Activated naive CD8-positive, alpha-beta T cell treated with anti-CD3 and anti-CD28 coated beads, Interleukin-2, amount 50 U/mL, for 24 hours (primary cell): ENCODE measurements at places on chromosomes 3 and 15.

- no peak within 1 kb of the TSS for H3K4me3 ChIP-seq
- H3K4me1 ChIP-seq, result peaks cover 9% of the 10 kb centered on the region
- H3K27me3 ChIP-seq, result peaks cover 68% of the 10 kb centered on the region
- no peaks in the 10 kb centered on the region for H3K36me3 ChIP-seq
Observed at GRCh38 chr3:181711325-181712135, at the start of gene SOX2. Gene SOX2, plus strand, starts transcription at chr3:181711925. Its CDS starts 436 bp downstream, at chr3:181712361.

- no peaks in the 10 kb centered on the region for H3K27me3 ChIP-seq
- H3K27ac ChIP-seq, result peak overlapping the region; percentile 3
- peaks cover 49% of the 10 kb centered on the region for H3K36me3 ChIP-seq
- H3K4me3 ChIP-seq, result no peak overlapping the region
- H3K4me1 ChIP-seq, result peaks cover 13% of the 10 kb centered on the region
Observed at GRCh38 chr3:149010504-149010951, 19.2 kb downstream of the GYG1 start.

DNA sequence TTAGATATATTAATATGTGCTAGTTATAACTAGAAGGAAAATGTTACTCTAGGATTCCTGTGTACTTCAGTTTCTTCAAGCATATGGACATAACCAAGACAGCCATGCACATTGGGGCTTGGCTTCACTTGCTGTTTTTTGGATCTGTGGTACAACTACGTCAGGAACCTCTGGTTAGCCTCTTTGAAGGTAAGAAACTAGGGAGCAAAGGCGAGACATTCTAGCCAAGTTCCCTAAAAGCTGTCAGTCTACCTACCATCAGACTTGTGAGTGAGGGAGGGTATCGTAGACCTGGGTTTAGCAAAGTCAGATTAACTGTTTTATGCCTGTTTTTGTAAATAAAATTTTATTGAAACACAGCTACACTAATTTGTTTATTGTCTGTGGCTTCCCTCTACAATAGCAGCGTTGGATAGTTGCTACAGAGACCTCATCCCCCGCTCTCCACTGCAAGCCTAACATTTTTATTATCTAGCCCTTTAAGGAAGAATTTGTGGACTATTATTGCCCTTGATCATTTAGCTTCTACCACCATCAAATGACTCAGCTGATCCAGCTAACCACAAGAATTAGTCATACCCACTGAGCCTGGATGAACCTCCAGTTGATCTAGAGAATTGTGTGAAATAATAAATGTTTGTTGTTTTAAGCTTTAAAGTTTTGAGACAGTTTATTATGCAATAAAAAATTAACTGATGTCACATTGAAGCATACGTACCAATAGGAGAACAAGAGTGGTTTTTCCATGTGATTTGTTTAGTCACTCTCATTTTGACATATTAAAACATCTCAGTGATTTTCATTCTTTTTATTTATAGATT is 58.1 kb downstream of the RSRC1 start:
- H3K36me3 ChIP-seq, result peaks cover 30% of the 10 kb centered on the region
- no peak overlapping the region for H3K27ac ChIP-seq
- DNase-seq, result no peak
- H3K27me3 ChIP-seq, result no peaks in the 10 kb centered on the region

DNA sequence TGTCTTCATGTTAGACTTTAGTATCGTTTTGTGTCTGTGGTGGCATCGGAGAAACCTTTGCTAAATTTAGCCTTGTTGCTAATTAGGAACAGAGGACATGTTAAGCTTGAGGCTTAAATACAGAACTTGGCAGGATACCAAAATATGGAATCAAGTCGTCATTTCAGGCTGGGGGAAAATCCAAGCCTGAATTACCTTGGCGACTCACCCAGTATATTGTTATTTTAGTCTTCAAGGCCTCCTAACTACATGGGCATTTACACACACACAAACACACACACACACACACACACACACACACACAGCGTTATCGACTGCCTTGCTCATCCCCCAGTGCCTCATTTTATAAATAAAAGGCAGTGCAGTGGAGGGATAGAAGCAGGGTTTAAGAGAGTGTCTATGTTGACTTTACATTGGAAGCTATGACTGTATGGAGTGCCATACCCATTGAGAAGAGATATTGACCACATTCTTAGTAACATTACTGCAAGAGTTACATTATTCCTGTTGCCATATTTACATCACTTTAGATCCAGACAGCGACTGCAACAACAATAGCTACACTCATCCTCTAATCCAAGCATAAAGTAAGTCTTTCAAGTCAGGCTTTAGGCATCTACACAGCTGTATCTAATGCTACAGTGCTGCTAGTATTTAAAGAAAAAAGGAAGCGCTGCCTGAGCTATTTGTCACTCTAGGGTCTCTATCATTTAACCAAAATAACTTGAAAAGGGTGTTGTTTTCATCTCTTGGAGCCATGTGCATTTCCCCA is 210.8 kb upstream of the SEMA6D start:
- H3K4me1 ChIP-seq, result no peaks in the 10 kb centered on the region
- H3K4me3 ChIP-seq, result no peak overlapping the region
- H3K27ac ChIP-seq, result no peak overlapping the region
- H3K27me3 ChIP-seq, result no peaks in the 10 kb centered on the region
- no peaks in the 10 kb centered on the region for H3K36me3 ChIP-seq

DNA sequence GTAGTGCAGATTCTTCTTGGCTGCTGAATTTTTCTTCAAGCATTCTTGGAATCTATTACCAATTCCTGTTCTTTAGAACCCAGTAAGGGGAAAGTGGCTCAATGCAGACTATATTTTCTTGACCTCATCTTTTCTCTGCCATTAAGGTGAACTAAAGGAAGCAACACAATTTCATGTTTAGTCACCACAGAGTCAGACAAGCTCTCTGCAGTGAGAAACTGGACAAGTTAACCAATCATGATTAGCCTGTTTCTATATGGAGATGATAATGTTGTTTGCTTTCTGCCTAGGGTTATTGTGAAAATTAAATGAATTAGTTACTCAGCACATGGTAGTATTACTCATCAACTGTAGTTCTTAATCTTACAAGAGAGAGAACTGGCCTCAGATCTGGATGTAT is 1075.1 kb downstream of the AGBL1 start:
- no peak overlapping the region for H3K4me3 ChIP-seq
- no peaks in the 10 kb centered on the region for H3K36me3 ChIP-seq

DNA sequence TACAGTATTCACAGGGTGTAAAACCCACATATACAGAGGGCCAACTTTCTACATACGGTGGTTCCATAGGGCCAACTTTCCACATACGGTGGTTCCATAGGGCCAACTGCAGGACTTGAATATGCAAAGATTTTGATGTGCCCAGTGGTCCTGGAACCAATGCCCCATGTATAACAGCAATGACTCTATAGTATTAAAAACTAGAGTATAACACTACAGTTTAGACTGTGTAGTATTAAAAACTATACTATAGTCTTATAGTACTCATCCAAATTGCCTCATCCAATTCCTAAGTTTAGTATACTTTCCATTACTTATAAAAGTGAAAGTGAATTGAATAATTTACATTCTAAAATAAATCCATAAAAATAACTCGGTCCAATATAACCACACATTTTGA is 75.9 kb downstream of the GSK3B start:
- H3K36me3 ChIP-seq, result no peaks in the 10 kb centered on the region
- no peaks in the 10 kb centered on the region for H3K27me3 ChIP-seq
- no peak overlapping the region for H3K4me3 ChIP-seq
- DNase-seq, result no peak
- peaks cover 59% of the 10 kb centered on the region for H3K4me1 ChIP-seq

GRCh38 chr3:160928183-160928726 is 172.2 kb downstream of the PPM1L start:
- H3K4me3 ChIP-seq, result no peak overlapping the region
- no peak for DNase-seq

- no peak overlapping the region for H3K4me3 ChIP-seq
- no peaks in the 10 kb centered on the region for H3K27me3 ChIP-seq
- DNase-seq, result no peak
Observed at GRCh38 chr15:66581972-66582537, 16.3 kb upstream of the LCTL start.

DNA sequence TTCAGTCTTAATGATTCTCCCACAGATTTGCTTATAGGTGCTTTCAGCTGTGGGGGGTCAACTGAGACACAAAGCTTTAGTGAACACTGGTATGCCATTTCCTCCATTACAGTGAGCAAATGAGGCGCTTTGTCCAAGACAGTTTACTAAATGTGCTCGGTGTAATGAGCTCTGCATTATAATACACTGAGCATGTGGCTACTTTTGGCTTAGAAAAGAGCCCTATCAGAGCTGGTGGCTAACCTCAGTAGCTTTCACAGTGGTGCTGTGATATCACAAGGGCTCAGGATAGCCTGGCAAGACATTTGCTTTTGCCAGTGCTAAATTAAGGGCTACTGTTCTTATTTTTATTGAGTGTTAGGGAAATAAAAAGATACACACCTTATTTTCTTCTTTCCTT is 749.7 kb upstream of the ARPP21 start:
- no peak overlapping the region for H3K27ac ChIP-seq
- H3K4me3 ChIP-seq, result no peak overlapping the region
- no peaks in the 10 kb centered on the region for H3K4me1 ChIP-seq
- no peaks in the 10 kb centered on the region for H3K27me3 ChIP-seq
- H3K36me3 ChIP-seq, result no peaks in the 10 kb centered on the region
- DNase-seq, result no peak

DNA sequence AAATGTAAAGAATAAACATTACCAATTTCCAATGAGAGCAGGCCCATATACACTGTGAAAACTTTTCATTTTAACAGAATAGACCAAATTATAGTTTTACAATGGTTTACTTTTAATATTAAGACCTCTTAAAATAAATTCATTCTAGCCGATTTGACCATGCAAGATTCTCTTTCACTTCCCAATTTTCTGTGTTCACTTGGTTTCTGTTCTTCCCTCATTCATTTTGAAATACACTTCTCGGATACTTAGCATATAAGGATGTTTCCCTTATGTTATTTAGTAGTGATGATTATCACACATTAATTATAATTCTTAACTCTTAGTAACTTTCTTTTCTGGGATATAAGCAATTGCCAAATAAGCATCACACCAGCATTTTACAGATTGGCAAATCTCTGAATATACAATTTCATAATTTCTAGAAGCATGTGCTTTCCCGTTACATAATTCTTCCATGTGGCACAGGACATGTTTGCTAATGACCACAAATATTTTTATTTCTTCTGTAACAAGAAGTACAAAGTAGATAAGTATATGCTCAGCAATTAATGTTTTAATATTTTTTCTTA is 13.9 kb downstream of the OR5H15 start:
- no peaks in the 10 kb centered on the region for H3K4me1 ChIP-seq
- no peak overlapping the region for H3K27ac ChIP-seq
- peaks cover 4% of the 10 kb centered on the region for H3K27me3 ChIP-seq
- no peak overlapping the region for H3K4me3 ChIP-seq

DNA sequence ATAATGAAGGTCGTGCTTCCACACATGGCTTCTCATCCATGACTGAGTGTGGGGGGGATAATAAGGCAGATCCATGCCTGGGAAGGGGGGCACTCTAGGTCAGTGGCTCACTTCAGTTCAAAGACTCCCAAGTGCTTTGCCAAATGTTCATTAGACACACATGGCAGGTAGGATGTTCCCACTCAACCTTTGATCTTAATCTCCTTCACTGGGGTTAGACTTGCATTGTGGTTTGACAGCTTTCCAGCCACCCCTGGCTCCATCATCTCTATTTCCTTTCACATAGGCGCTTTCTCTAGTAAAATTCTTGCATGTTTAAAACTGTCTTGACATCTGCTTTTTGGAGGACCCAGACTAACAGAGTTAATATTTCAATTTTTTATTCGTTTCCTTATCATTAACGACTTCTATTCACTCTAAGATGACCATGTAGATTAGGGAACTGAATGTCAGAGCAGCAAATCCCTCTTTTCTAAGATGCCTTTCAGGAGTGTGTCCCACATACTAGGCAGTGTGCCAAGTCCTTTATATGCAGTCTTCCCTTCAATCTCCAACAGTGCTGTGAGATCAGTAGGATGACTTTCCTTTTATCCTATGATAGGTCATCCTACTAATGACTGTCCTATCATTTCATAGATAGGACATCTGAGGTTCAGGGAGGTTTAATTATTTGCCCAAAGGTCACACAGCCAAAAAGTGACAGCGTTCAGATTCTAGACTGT is 57.9 kb downstream of the BTD start:
- no peak overlapping the region for H3K27ac ChIP-seq
- DNase-seq, result no peak
- H3K4me1 ChIP-seq, result peaks cover 10% of the 10 kb centered on the region
- peaks cover 15% of the 10 kb centered on the region for H3K36me3 ChIP-seq
- H3K4me3 ChIP-seq, result no peak overlapping the region

DNA sequence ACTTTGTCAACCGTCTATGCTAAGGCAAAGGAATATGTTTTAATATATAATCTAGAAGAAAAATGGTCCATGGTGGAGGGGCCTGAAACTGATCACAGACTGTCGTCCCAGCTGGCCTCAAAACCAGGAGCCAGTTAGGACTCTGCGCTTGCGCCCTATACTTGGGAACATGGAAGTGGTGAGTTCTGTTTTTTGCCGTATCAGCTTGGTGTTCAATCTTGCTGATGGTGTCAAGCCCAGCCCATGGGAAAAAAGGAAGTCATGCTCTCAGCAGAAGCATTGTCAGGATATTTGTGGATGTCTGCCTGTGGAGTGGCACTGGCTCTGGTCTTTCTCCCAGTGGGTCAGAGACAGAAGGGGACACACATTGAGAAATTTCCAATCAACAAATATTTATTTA is 342.0 kb upstream of the CTDSPL start:
- H3K27ac ChIP-seq, result no peak overlapping the region
- no peaks in the 10 kb centered on the region for H3K4me1 ChIP-seq
- no peaks in the 10 kb centered on the region for H3K36me3 ChIP-seq
- H3K27me3 ChIP-seq, result peaks cover 2% of the 10 kb centered on the region
- no peak overlapping the region for H3K4me3 ChIP-seq

GRCh38 chr15:54354341-54354740 is 376.1 kb downstream of the UNC13C start:
- H3K4me3 ChIP-seq, result no peak overlapping the region
- H3K27ac ChIP-seq, result no peak overlapping the region
- no peaks in the 10 kb centered on the region for H3K36me3 ChIP-seq
- no peaks in the 10 kb centered on the region for H3K4me1 ChIP-seq
- no peak for DNase-seq
- H3K27me3 ChIP-seq, result no peaks in the 10 kb centered on the region

GRCh38 chr3:185658504-185658912 is 72.4 kb downstream of the SENP2 start:
- H3K36me3 ChIP-seq, result no peaks in the 10 kb centered on the region
- H3K4me3 ChIP-seq, result no peak overlapping the region
- no peak overlapping the region for H3K27ac ChIP-seq
- H3K4me1 ChIP-seq, result no peaks in the 10 kb centered on the region
- H3K27me3 ChIP-seq, result peaks cover 7% of the 10 kb centered on the region
